ENCODE measurements at places on chromosomes 6 and 20. TPM values are rescaled to one million over a fixed set of nuclear protein-coding genes. Genes with fewer than 3 reads are reported as not detected.
A peak's percentile ranks its signal among the peaks of the same experiment; 100 is the strongest.

DNA sequence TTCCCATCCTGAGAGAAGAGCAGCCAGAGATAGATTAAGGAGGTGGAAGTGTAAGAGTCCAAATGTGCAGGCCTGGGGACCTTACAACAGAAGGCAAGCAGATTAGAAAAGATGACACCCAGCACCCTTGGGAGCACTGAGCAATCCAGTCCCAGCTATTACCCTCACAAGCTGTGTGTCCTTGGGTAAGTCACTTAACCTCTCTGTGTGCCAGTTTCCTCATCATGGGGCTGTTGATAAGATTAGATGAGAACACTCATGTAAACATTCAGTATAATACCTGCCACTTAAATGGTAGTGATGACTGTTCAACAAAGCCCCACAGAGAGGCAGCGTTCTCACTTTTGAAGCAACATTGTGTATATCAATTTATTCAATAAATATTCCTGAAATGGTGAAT lies 114.8 kb upstream of the CST7 start:
- DNase-seq = no peak

- no peak for DNase-seq
These were observed 134.7 kb upstream of the ZNF217 start for GRCh38 chr20:53728359-53728758.

- DNase-seq = no peak
These were observed 85.6 kb downstream of the GPR6 start for GRCh38 chr6:110063594-110064263.

DNA sequence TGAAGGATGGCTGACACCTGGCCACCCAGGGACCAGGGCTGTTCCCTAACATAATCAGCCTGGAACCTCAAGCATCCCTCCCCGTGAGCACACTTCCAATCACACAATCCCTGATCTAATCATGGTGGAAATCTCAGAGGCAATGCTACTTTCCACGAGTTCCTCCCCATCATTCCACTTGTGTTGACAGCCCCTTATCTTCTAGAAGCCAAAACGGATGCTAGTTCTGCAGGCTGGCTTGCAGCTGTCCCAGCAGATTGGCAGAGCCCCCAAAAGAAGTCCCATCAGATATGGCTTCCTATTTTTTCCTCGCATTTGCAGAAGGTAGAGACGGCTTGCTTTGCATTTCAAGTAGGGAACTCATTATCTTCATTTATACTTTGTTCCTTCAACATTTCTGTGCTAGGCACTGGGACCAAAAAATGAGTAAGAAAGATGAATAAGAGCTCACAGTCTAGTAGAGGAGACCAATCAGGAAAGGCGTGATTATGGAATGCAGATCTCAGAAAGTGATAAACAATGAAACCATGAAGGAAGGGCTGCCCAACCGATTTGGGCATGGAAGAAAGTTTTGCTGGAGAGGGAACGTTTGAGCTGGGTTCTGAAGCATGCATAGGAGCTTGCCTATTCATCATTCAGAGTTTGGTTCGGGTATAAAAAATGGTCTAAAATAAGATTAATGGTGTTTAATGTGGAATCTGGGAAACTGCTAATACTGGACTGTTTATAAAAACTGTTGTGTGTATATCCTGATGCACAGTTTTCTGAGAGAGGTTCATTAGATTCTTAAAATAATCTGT lies 44.6 kb upstream of the TBC1D7 start:
- no peak for DNase-seq

DNA sequence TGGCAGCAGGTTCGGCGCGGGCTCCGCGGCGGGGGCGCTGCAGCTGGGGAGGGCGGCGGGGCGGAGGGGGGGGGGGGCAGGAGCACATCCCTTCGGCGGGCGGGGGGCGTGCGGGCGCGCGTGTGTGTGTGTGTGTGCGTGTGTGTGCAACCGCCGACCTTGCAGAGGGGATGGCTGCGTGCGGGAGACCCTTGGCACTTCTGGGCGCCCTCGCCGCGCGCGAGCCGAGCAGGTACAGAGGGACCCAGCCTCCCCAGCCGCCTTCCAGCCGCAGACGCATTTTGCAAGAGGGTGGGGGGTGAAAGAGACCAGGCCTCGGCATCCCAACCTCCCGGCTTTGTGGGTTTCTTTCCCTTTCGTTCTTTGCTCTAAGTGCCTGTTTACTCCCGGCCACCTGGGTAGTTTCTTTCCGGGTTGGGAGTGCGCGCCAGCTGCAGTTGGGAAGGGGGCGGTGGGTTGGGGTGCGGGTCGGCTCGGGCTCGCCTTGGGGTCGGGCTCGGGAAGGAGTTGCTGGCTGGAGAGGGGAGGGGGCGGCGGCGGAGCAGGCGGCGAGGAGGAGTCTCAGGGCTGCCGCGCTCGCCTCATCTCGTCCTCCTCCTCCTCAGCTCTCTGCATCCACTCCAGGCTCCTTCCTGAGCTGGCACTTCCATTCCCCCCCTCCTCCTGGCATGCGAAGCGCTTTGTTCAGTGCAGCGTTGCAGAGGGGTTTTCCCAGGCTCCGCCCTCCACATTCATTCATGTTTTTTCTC lies 620 bp downstream of the HIVEP1 start:
- peak; percentile 84 for DNase-seq

DNA sequence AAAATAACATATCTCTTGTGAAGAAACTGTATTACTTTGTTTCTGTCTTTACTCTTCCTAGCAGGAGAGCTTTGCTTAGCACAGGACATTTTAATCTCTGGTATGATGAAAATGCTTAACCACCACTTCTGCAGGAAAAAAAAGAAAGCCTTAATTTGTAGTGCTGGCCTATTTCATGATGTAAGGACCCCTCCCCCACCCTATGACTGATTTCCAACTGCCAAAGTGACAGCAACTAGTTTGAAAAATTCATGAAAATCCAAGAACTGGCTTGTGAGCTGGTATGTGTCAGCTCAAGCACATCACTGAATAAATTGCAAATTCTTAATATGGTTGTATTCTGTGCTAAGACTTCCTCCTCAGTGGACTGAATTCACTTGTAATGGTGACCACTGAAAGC lies 125.3 kb downstream of the REV3L start:
- no peak for DNase-seq

GRCh38 chr6:106002005-106002404 lies 84.1 kb upstream of the PRDM1 start:
- no peak for DNase-seq

GRCh38 chr6:73665686-73666319 lies 12.0 kb upstream of the SLC17A5 start:
- no peak for DNase-seq

DNA sequence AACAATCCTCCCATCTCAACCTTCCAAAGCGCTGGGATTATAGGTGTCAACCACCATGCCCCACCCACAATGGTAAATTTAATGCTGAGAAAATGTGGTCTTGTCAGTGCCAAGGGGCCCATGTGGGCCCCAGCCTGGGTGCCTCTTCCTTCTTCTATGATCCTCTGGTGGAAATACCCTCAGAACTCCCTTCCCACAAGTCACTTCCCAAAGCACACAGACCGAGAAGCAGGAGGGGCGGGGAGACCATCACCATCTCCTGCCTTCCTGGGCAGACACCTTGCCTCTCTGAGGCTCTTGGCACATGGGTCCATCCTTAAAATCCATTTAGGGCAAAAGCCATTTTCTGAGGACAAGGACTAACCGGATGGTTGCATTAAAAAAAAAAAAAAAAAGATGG lies 59.0 kb downstream of the NOL4L start:
- no peak for DNase-seq

DNA sequence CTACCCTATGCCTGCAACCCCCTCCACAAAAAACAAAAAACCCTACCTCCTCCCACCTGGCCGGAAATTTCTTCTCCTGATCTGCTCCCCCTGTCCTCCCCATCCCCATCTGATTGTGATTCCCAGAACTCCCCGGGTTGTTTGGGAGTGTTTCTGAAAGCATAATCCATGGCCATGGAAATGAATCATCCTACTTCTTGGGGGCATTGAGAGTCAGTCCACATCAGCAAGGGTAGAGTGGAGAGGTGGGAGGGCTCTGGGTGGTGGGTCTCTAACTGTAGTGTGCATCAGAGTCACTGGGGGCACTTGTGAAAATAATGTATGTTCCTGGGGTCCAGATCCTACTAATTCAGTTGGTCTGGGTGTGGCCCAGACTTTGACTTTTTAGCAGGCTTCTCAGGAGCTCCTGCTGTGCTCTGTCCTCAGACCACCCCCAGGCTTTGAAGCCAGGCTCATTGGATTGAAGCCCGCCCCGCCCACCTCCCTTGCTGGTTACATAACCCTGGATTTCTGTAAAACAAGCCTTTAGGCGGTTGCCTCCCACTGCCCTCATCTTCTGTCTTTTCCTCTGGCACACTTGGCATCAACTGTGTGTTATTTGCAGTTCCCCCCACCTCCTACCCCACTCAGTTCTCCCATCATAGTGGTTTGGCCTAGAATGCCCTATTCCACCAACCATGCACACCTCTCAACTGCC lies 10.5 kb downstream of the PIGT start:
- no peak for DNase-seq

GRCh38 chr6:36786055-36786675 lies 53.1 kb downstream of the CPNE5 start:
- no peak for DNase-seq

- peak; percentile 48 for DNase-seq
These were observed 176.5 kb downstream of the DLL1 start for GRCh38 chr6:170114187-170114945.

GRCh38 chr20:13717631-13718044 lies 67.1 kb downstream of the ESF1 start:
- DNase-seq = no peak

GRCh38 chr6:17820055-17820454 lies 113.3 kb upstream of the NUP153 start:
- DNase-seq = no peak

The ZHX3 gene
- 39.2 TPM for total RNA-seq

The EPPIN gene
- total RNA-seq = not detected

The SNAP25 gene
- total RNA-seq = 9.4 TPM

The LCA5 gene
- total RNA-seq = 7.2 TPM

The C6orf52 gene
- total RNA-seq = not detected

The TPBG gene
- total RNA-seq = 6.8 TPM
